ENCODE measurements at places on chromosomes 11 and 22.

- no peak for DNase-seq
Observed at GRCh38 chr11:11860103-11860979, 18.6 kb downstream of the USP47 start.

- DNase-seq: no peak
Observed at GRCh38 chr11:113151521-113151920, 162.9 kb upstream of the TTC12 start.

DNA sequence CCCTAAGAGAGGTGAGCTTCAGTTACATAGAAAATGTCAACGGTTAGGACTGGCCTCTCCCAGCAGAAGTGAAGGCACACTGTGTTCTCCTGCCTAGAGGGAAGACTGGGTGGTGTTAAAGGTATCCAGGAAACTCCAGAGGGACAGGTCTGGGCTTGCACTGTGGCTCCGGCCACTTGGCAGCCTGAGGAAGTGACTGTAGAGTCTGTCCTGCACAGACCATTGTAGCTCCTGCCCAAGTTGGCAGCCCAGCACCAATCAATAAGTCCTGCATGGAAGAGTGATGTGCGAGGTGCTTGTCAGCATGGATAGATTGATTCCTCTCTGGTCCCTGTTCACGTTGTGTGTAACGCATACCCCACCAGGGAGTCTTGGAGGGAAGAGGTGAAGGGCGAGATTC is 284.8 kb downstream of the TENM4 start:
- DNase-seq: no peak

DNA sequence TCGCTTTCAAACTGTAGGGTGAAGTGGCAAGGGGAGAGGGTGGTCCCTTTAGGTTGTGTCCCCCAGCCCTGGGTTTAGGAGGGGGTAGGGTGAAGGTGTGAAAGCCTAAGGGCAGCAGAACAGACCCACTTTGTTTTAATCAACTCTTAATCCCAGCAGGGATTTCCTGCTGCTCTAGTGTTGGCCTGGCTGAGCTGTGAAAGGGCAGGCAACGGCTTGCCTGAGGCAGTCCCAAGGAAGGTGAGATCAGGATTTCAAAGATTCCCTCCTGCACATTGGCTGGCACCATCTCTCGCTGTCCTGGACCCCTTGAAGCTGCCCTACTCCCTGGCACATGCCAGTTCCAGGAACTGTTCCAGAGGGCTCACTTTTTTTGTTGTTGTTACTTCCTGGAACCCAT is 221.3 kb downstream of the INSC start:
- DNase-seq: no peak

- DNase-seq: no peak
Observed at GRCh38 chr11:20688761-20689160, 19.4 kb downstream of the NELL1 start.

GRCh38 chr11:121244884-121245283 is 47.7 kb upstream of the SC5D start:
- no peak for DNase-seq

GRCh38 chr22:30340911-30341685 is 14.4 kb upstream of the TBC1D10A start:
- no peak for DNase-seq

DNA sequence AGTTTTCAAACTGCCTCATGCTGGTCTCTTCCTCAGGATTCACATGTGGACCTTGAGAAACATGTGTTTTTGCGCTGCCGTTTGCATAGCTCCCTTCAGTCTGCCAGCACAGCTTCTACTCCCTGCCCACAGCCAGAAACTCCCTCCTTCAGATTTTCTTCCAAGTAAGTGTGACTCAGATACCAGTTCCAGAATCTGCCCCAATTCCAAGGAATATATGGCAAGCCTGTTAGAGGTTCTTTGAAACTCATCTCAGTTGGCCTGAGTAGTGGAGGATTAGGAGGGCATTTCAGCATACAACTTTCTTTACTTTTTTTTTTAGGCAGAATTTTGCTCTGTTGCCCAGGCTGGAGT is 67.1 kb downstream of the SNX19 start:
- no peak for DNase-seq

DNA sequence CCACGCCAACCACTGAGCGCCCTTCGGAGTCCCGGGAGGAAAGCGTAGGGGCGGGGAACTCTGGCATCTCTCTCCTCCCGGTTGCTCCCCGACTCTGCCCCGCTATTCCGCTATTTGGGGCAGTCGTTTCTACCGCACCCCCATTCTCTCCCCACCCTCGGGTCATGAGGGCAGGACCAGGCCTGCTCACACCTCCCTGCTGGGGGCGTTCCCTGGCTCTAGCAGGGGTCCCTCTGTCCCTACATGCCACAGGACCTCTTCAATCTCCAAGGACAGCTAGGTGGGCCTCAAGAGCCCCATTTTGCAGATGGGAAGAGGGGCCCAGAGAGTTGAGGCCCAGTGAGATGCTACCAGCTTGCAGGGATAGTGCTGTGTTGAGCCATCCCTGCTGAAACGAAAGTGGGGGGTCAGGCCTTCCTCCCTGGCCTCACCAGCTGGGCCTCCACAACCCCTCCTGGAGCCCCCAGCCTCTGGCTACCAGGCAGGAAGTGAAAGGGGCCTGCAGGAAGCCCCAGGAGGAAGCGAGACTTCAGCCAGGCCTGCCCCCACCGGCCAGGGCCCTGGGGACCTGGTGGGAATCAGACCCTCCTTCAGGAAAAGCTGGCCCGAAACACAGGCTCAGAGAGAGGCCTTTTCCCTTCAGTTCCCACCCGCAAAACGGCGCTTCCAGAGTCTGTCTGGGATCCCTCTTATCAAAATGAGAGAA is 5.5 kb upstream of the SHISA8 start:
- no peak for DNase-seq

DNA sequence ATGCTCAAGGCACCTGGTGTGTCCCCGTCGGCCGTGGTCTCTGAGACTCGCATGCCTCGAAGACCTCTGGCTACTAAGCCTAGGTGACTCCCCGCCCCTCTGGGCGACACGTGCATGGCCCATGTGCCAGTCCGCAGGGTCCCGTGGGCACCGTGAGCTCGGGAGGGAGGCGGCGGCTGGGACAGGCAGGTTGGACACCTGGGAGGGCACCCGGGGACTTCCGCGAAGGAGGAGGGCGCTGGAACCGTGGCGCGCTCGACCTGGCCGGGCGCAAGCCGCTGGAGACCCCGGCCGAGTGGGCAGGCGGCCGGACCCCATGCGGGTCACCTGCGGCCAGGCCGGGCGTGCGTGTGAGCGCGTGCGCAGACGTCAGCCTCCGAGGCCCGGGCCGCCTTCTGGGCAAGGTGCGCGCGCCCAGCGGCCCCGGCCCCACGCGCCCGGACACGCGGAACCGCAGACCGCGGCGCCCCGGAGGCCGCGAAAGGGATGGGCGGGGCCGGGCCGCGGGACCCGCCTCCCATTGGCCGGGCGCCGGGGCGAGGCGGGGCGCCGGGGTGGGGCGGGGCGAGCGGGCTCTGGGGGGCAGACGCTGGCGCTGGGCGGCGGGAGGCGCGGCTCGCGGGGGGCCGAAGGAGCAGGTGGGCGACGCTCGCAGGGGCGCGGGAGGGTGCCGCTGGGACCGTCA is 579 bp upstream of the RASD2 start:
- DNase-seq: peak; percentile 27

DNA sequence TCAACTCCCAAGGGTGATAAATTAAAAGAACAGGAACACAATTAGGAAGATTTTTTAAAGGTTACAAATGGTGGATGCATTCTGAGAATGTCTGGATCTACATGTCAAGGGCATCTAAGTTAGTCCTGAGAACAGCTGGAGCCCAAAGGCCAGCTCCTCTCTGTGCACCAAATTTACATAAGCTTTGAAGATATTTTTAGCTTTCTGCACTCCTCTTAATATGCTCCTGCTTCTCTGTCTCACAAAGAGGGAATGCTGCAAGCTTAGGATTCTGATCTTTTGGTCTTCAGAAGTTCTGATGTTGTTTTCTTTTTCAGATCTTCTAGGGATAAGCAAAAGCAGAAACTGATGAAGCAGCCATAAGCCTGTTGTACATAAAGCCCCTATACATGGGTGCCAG is 309.8 kb upstream of the NCAM1 start:
- no peak for DNase-seq

GRCh38 chr11:32440312-32440908 is 5.1 kb upstream of the WT1 start:
- DNase-seq: no peak

- no peak for DNase-seq
Observed at GRCh38 chr22:31790240-31790639, 36.4 kb downstream of the DEPDC5 start.

GRCh38 chr11:86814775-86815174 is 14.4 kb downstream of the PRSS23 start:
- no peak for DNase-seq

GRCh38 chr11:86610559-86611341 is 61.7 kb downstream of the ME3 start:
- no peak for DNase-seq
